ENCODE measurements at places on chromosomes 6 and 20.

GRCh38 chr20:48403167-48403761 is 424.5 kb downstream of the PREX1 start:
- no peak for DNase-seq

GRCh38 chr20:48102076-48102787 is 317.0 kb upstream of the SULF2 start:
- DNase-seq = no peak

- DNase-seq = no peak
Observed at GRCh38 chr6:85405175-85405852, 44.6 kb upstream of the NT5E start.

DNA sequence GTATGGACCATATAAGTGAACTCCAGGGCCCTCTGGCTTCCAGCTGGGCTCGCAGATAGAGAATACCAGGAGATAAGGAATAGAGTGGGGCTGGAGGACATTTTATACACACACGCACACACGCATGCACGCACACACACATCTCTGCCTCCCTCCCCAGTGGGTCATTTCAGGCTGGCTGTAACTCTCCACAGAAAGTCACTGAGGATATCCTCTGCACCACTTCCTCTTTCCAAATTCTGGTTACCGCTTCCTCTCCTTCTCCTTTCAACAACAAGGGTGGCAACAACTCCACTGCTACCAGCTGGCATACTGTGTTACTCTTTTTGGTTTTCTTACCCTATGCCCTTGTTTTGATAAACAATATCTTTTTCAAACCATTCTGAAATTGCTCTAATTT is 280.2 kb downstream of the COL12A1 start:
- DNase-seq = no peak

GRCh38 chr20:56018194-56018593 is 12.9 kb upstream of the CBLN4 start:
- DNase-seq = no peak

DNA sequence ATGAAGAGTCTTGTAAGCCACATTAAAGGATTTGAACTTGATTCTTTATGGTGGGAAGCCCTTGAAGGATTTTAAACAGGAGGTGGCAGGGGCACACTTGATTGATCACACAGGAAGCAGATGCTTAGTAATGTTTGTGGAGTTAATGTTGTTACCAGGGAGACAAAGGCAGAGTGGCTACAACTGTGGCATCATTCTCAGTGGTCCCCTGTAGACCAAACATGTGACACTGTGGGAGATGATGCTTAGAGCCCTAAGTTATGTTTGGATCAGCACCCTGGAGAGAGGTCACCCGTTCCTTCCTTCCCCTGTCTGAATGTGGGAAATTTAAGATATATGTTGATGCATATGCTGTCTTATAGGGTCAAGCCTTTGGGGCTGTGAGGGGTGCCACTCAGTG is 53.2 kb downstream of the EIF2S2 start:
- peak; percentile 30 for DNase-seq

DNA sequence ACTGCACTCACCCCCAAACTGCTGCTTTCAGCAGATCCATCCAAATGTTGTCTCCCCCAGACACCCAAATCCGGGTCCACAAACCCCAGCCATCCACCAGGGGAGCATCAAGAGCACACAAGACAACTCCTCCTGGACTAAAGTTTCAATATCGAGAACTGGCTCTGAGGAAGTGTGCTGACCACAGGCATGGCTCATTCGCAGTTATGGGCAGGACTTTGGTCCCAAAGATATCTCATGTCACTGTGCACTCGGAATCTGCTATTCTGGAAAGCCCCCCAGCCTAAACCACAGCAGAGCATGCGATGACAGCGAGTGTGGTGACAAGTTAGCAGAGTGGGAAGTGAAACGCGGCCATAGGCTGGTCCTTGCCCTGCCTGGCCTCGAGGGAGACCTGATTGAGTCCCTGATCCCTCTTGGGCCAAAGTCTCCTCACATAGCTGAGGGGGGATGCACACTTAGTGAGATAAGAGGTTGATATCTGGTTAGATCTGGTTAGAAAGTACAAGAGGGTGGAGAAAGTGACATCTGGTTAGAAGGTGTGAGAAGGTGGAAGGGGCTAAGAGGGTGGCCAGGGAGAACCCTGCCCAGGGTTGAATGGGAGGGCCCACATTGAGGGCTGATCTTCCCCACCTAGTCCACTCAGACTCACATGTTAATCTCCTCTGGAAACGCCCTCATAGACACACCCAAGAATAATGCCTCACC is 149.7 kb downstream of the MRPL14 start:
- DNase-seq = no peak

DNA sequence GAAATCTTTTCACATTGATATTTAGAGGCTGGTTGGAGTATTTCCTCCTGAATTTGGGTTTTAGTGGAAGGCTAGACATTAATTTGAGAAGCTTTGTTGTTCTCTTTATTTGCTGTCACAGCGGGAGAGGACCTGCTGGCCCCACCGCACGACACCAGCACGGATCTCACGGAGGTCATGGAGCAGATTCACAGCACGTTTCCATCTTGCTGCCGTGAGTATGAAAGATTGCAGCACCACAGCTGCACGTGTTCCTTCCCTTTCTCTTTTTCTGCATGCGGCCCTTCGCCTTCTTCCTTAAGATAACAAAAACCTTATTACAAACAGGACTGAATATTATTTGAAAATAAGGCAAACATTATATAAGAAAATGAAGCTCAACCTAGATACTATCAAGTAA is 555.5 kb downstream of the UTRN start:
- no peak for DNase-seq

DNA sequence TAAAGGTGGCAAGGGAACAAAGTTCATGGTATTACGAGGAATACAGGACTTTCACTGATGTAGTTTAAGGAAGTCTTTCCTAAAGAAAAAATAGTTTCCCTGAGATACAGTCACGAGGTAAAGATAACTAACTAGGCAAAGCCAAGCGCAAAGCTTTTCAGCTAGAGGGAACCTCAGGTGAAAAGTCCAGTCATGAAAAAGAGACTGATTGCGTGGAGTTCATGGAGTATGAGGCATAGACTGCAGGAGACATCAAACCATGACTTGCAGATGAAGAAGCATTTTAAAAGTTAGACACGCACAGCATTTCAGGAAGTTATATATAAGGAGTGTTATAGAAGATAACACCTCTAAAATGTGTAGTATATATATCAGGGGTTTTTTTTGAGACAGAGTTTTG is 205.6 kb upstream of the ZNF184 start:
- DNase-seq = no peak

DNA sequence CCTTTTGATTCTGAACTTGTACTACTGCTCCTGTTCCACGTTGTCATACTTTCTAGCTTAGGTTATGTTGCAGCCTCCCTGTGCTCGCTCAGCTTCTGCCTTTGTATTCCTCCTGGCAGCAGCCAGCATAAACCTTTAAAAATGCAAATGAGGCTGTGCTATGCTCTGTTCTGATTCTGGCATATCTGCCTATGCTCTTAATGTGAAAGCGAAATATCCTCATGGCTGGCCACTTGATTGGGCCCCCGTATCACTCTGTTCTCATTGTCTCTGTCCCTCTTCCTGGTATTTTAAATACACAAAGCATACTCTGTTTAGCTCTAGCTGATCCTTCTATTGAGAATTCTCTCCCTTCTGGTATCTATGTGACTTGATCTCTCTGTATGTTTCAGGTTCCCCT is 139.0 kb downstream of the JARID2 start:
- no peak for DNase-seq

DNA sequence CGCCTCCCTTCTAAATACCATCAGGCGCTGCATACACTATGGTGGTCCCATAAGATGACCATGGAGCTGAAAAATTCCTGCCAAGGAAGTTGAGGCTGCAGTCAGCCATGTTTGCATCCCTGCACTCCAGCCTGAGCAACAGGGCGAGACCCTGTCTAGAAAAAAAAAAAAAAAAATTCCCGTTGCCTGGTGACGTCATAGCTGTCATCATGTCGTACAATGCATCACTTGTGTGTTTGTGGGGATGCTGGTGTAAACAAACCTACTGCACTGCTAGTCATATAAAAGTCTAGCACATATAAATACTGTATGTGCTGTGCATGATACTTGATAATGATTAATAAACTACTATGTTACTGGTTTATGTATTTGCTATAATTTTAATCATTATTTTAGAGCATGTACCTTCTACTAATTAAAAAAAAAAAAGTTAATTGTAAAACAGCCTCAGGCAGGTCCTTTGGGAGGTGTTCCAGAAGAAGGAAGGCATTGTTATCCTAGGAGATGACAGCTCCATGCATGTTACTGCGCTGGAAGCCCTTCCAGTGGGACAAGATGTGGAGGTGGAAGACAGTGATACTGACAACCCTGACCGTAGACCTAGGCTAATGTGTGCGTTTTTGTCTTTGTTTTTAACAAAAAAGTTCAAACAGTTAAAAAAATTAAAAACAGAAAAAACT is 132.6 kb downstream of the BANF2 start:
- DNase-seq = no peak

DNA sequence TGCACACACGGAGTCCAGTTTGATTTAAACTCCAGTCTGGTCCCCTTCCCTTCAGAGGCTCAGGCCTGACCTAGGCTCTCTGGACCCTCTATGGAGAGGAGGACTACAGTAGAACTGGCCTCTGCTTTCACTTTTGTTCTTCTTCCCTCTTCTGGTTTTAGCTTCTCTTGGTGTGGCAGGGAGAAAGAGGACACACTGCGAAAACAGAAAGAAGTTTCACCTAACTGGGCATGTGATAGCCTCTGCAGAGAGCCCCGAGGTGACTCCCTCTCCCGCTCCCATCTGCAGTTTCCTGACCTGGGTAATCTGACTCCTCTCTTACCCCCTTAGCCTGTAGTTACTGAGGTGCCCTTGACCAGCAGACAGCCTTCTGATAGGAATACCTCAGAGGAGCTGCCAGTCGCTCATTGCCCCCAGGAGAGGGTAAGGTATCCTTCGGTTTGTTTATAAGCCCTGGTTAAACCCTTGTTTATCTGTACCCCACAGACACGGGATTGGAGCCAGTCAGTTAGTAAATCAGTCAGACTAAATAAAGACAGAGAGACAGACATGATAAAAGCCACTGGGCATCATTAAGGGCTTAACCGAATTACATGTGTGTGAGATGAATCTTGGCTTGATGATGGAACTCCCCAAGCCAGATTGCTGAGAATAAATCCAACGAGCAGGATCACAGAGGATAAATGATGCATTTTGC is 12.0 kb upstream of the DTNBP1 start:
- DNase-seq = peak; percentile 47

DNA sequence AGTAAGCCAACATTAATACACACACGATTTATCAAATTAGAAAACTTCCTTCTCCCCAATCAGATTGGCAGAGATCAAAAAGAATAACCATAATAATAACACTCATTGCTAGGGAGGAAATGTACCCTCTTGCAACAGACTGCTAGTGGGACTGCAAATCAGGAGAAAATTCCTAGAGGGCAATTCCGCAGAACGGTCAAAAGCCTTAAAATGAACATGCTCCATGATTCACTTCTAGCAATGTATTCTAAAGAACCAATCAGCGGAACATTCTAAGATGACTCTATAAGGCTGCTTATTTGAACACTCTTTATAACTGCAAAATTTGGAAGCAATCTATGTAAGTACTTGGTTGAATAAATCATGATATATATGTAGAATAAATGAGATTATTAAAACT is 8.5 kb upstream of the DACT2 start:
- no peak for DNase-seq

- DNase-seq = no peak
Observed at GRCh38 chr6:34695729-34696188, 808 bp downstream of the ILRUN start.

DNA sequence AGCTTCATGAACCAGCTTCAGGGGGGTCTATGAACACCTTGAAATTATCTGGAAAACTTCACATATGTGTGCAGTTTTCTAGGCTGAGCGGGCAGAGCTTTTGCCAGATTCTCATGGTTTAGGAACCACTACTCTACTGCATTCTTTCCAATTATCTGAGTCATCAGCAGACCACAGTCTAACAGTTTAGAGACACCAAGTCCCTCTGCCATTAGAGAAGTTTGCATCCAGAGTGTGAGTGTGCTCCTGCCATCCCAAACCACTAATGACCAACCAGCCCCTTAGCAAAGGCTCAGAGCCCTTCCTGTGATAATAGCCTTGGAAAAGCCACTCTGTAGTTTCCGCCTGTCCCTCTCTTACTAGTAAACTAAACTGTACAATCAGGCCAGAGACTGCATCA is 96.8 kb downstream of the PHACTR1 start:
- DNase-seq = no peak

GRCh38 chr20:40416274-40416673 is 272.8 kb downstream of the MAFB start:
- no peak for DNase-seq

DNA sequence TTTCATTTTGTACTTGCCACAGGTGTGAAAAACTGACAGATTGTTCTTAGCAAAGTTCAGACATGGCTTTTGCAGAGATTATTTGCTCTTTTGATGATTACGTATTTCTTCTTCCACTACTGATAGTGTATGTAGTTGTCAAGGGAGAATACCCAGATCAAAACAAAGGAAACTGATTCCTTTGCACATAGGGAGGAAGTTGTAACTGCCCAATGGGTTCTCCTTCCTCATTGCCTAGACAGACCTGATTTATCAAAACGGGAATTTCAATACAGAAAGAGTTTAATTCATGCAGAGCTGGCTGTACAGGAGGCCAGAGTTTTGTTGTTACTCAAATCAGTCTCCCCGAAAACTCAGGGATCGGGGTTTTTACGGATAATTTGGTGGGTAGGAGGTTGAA is 214.7 kb downstream of the BCAS1 start:
- DNase-seq = no peak

DNA sequence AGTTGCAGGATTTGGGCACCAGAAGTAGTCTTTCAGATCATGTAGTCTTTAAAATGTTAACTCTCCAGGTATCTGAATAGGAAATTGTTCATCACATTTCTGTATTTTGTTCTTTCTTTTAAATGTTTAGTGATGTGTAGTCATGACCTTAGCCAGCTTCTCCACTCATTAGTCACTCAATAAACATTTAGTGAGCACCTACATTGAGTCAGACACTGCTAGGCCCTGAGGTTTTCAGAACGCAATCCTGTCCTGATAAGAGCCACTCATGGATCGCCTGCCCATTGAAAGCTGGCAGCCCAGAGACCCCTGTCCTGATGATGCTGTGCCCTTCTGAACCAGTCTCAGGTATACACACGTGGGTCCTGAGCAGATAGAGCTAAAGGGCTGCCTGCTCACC is 163.4 kb upstream of the HEY2 start:
- DNase-seq = no peak

GRCh38 chr6:89555806-89556205 is 82.7 kb downstream of the LYRM2 start:
- DNase-seq = no peak

DNA sequence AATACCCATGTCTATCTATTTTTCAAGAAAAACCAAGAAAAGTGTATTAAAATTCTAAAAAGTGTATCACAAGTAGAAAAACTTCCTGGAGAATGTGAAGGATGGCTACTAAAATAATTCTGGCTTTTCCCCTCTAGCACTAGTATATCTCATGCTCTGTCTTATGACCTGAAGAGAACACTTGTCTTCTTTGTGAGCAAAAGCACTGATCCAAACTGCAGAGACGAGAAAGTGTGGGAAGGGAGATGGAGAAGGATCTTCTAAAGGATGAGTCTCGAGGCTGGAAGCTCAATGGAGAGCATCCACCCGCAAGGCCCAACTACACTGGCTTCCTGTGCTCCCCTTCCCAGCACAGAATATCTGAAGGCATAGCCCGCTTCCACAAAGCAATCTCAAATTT is 23.5 kb downstream of the STX7 start:
- DNase-seq = no peak

All from NCI-H524 treated with DMSO at 0.1 percent for 48 hours (cell line).